ENCODE measurements at places on chromosomes 3 and 15. TPM values are rescaled to one million over a fixed set of nuclear protein-coding genes. Genes with fewer than 3 reads are reported as not detected.
A peak's percentile ranks its signal among the peaks of the same experiment; 100 is the strongest.

LDHAL6B gene
- not detected for total RNA-seq

GRCh38 chr3:54999159-54999558 is 71.3 kb upstream of the LRTM1 start:
- no peak overlapping the region for H3K27ac ChIP-seq
- no peaks in the 10 kb centered on the region for H3K36me3 ChIP-seq
- no peak overlapping the region for H3K4me3 ChIP-seq

DNA sequence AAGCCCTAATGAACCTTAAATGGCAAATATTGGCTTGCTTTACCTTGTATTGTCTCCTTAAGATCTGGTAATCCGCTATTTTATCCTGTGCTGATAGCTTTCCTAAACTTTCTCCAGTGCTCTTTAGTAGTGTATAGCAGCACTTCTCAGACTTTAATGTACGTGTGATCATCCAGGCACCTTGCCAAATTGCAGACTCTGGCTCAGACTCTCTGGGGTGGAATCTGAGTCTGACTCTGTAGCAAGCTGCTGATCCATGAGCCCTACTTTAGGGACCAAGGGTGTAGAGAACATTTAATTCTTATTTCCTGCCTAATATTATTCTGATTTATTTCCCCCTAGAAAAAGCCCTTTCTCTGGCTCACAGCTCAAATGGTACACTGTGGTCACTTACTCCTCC is 518.8 kb upstream of the ZNF385D start:
- no peaks in the 10 kb centered on the region for H3K27me3 ChIP-seq
- no peak overlapping the region for H3K4me3 ChIP-seq
- DNase-seq, result no peak
- H3K36me3 ChIP-seq, result no peaks in the 10 kb centered on the region
- H3K4me1 ChIP-seq, result no peaks in the 10 kb centered on the region

- peaks cover 6% of the 10 kb centered on the region for H3K4me1 ChIP-seq
- H3K27me3 ChIP-seq, result no peaks in the 10 kb centered on the region
- H3K36me3 ChIP-seq, result no peaks in the 10 kb centered on the region
- DNase-seq, result no peak
- no peak overlapping the region for H3K27ac ChIP-seq
- no peak overlapping the region for H3K4me3 ChIP-seq
Observed at GRCh38 chr3:64954995-64955636, 267.3 kb upstream of the ADAMTS9 start.

DNA sequence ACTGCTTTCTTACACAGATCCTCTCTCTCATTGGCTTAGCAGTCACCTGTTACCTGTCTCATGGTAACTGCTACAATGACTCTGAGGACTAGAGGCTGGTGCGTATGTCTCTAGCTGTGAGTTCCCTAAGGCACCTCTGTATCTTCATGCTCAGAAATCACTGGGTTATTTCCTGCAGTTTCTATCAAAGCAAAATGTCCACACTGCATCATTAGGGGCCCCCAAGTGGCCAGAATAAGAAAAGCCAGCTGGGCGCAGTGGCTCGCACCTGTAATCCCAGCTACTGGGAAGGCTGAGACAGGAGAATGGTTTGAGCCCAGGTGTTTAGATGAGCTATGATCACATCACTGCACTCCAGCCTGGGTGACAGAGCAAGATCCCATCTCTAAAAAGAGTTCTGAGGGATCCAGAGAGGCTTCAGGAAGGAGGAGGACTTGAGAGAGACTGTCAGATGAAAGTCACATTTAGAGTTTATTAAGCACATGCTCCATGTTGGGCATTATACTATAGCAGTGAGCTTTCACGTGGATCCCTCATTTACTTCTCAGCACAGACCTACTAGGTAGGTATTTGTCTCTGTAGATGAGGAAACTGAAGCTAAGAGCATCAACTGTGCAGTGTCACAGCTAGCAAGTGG is 2.3 kb upstream of the VPS18 start:
- peaks cover 5% of the 10 kb centered on the region for H3K4me1 ChIP-seq
- DNase-seq, result no peak
- no peak overlapping the region for H3K27ac ChIP-seq
- no peak overlapping the region for H3K4me3 ChIP-seq
- H3K27me3 ChIP-seq, result no peaks in the 10 kb centered on the region

DNA sequence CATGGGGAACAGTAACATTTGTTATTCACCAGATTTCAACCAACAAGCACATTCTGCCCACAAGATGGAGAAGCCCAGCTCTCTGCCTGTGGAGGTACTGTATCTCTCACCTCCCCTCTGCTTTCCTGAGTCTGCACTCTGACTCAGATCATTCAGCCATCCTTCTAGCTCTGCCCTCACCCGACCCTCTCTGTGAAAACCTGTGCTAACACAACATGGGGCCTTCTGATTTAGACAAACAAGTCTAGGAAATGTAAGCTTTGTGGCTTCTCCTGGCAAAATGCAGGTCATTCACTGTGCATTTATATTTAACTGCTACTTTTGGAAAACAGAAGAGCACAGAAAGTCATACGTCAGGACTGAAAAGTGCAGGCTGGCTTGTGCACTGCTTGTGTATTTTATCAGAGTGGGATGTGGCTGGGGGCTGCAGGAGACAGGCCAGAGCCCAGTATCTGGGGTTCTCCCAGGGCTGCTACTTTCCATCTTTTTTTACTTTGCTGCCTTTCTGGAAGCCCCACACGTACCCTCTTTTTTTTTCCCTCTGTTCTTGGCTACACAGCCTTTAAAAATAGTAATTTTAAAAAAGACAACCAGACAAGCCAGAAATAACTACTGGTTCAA is 50.8 kb downstream of the SUSD5 start:
- peaks cover 7% of the 10 kb centered on the region for H3K4me1 ChIP-seq
- H3K4me3 ChIP-seq, result no peak overlapping the region
- no peaks in the 10 kb centered on the region for H3K27me3 ChIP-seq
- peak overlapping the region; percentile 11 for H3K27ac ChIP-seq
- no peak for DNase-seq

KCNAB1 gene
- 2.4 TPM for total RNA-seq

GRCh38 chr15:59191855-59192237 is 14.8 kb upstream of the LDHAL6B start:
- H3K27ac ChIP-seq, result no peak overlapping the region
- no peaks in the 10 kb centered on the region for H3K36me3 ChIP-seq
- H3K4me3 ChIP-seq, result no peak overlapping the region
- no peaks in the 10 kb centered on the region for H3K4me1 ChIP-seq
- no peak for DNase-seq

DNA sequence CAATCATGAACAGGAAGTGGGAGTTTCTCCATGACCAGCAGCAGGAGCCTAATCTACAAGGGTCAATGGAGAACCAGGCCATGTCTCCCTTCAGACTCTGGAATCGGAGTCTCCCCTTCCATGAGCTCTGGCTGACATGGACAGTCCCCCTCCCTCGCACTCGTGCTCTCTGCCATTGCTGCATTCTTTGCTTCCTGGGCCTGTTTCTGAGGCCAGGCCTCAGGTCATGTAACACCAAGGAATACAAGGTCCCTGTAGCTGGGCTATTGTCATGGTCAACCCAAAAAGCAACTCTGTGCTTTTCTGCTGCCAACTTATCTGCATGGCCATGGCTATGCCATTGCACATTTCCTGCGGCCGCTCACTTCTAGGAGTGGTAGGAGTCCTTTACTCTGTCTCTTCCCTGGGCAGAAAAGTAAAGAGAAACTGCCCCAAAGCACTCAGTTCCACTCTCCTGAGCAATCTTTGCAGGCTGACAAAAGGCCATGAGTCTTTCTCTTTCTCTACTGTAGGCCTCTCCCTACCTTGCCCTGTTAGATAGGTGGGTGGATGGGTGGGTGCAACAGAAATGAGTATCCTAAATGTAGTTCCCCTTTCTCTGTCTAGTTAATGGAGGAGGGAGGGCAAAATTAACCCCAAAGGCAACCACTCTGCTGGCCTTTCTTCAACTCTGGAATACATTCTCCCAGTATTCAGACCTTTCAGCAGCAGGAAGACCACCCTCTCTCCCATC is 40.8 kb upstream of the PROK2 start:
- H3K36me3 ChIP-seq, result no peaks in the 10 kb centered on the region
- no peak overlapping the region for H3K4me3 ChIP-seq
- H3K27me3 ChIP-seq, result no peaks in the 10 kb centered on the region
- DNase-seq, result no peak

GRCh38 chr15:68769702-68770101 is 51.0 kb downstream of the ANP32A start:
- H3K36me3 ChIP-seq, result no peaks in the 10 kb centered on the region
- H3K27me3 ChIP-seq, result no peaks in the 10 kb centered on the region
- no peak overlapping the region for H3K4me3 ChIP-seq
- no peak overlapping the region for H3K27ac ChIP-seq

- H3K27ac ChIP-seq, result no peak overlapping the region
- DNase-seq, result no peak
- H3K4me1 ChIP-seq, result peaks cover 3% of the 10 kb centered on the region
Observed at GRCh38 chr15:74461847-74462511, 1.0 kb upstream of the UBL7 start.

DNA sequence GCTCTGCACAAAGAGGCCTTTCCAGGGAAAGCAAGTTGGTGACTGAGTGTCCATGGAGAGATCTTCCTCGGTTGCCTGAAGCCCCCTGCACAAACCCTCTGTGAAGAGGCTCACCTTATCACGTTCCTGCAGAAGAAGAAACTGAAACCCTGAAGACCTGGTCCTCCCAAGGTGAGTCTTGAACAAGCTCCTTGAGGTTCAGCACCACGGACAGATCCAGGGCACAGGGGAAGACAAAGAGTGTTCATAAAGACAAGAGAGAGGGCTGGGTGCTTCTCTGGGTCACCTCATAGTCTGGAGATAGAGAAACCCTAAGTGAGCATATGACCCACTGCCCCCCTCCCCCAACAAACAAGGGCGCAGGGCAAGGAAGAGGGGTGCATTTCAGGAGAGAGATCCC is 21.7 kb upstream of the TBC1D21 start:
- H3K36me3 ChIP-seq, result no peaks in the 10 kb centered on the region
- DNase-seq, result peak; percentile 35
- no peaks in the 10 kb centered on the region for H3K4me1 ChIP-seq
- no peak overlapping the region for H3K4me3 ChIP-seq
- H3K27ac ChIP-seq, result no peak overlapping the region
- H3K27me3 ChIP-seq, result no peaks in the 10 kb centered on the region

FBXO40 gene
- total RNA-seq, result 1.2 TPM

- no peaks in the 10 kb centered on the region for H3K36me3 ChIP-seq
- H3K27ac ChIP-seq, result no peak overlapping the region
- H3K4me3 ChIP-seq, result no peak overlapping the region
- no peak for DNase-seq
- no peaks in the 10 kb centered on the region for H3K27me3 ChIP-seq
Observed at GRCh38 chr15:91995146-91995545, 141.6 kb downstream of the SLCO3A1 start.

MDFIC2 gene
- not detected for total RNA-seq

TNNC1 gene
- total RNA-seq, result 0.80 TPM

GRCh38 chr3:75129101-75129500 is 514.6 kb upstream of the CNTN3 start:
- no peak overlapping the region for H3K4me3 ChIP-seq
- no peaks in the 10 kb centered on the region for H3K4me1 ChIP-seq
- no peak for DNase-seq
- H3K36me3 ChIP-seq, result peaks cover 2% of the 10 kb centered on the region
- no peak overlapping the region for H3K27ac ChIP-seq
- no peaks in the 10 kb centered on the region for H3K27me3 ChIP-seq
